Dorsolateral prefrontal cortex (tissue), 122 donors: ENCODE measurements at places on chromosomes 1 and 21. TPM values are rescaled to one million over a fixed set of nuclear protein-coding genes. Genes with fewer than 3 reads are reported as not detected.
A peak's percentile ranks its signal among the peaks of the same experiment; 100 is the strongest.

DNA sequence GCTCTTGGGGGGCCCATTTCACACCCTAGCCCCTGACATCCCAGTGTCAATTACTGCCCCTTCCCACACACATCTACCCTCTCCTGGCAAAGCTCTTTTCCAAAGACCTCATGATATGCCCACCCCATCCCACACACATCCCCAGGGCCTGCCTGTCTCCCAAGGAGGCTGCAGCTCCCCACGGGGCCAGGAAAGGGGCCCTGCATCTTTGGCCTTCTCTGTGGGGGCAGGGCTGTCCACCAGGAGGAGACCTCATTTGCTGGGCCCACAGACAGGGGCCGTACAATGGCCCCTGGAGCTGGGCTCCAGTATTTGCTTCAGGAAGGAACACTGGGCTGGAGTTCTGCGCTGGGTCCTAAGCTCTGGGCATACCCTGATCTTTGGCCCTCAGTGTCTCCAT, 65.6 kb upstream of the RUNX3 start:
- DNase-seq, result no peak

Gene MPL
- total RNA-seq, result 1.9 TPM

GRCh38 chr1:14732728-14733047, 134.2 kb downstream of the KAZN start:
- no peak for DNase-seq

GRCh38 chr1:5727871-5728643, 264.2 kb downstream of the NPHP4 start:
- peak; percentile 33 for DNase-seq

- DNase-seq, result no peak
Measured at GRCh38 chr1:17587693-17588047, 48.2 kb downstream of the ARHGEF10L start.

- DNase-seq, result no peak
Measured at GRCh38 chr1:44266400-44267344, 53.4 kb downstream of the DMAP1 start.

Gene CELA2A
- total RNA-seq, result not detected

- DNase-seq, result peak; percentile 34
Measured at GRCh38 chr1:111275079-111275478, 15.6 kb upstream of the CHIA start.

- DNase-seq, result no peak
Measured at GRCh38 chr1:52955129-52955970, 28.3 kb downstream of the SCP2 start.

DNA sequence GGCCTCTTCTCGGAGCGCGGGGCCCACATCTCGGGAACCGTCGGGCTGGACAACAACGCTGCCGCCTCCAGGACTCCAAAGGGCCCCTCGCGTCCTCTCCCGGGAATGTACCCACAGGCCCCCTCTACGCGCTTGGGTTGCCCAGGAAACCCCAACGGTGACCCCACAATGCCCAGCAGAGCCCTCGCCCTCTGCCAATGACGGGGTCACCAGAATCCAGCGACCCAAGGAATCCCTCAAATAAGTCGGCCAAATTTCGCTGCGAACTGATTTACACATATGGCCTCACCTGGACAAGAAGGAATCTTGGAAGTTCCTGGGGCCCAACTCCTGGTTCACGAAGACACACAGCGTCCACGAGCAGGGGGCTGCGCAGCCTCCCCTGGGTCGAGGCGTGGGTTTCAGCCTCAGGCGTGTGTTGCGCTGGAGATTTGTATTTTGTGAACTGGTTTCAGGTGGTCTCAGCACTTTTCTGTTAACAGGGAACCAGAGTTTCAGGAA, 78.1 kb downstream of the DESI2 start:
- DNase-seq, result no peak

DNA sequence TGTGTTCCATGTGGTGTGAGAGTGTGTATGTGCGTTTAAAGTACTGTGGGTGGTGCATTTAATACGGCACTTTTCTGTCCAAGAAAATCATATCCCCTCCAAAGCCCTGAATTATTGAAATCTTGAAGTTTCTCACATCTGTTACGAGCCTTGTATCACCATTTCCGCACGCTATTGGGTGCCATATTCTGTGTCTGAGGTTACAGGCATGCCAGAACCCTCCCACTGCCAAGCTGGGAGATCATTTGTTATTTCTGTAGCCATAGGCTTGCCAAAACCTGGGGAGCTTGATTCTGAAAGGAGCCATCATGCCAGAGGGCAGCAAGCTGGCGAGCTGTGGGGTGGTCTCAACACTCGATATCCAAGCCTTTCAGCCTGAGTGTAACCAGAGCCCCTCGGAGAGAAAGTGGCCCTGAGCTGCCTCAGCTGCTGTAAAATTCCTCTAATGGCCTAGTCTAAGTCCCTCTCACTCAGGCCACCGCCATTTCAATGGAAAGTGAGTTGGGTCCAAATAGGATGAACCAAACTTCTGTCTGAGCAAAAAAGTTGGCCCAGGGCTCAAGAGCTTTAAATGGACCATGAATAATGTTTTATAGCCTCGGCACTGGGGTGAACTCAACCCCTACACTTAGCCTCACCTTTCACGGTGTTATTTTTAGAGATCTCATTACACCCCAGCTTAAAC, 298.4 kb upstream of the DUSP10 start:
- no peak for DNase-seq

Gene CFHR4
- total RNA-seq, result not detected
